ENCODE measurements at places on chromosomes 16 and 17.

GRCh38 chr16:76081967-76082366, 195.2 kb upstream of the CNTNAP4 start:
- no peak for DNase-seq

- DNase-seq = no peak
Measured at GRCh38 chr16:46916980-46917379, 32.8 kb downstream of the GPT2 start.

DNA sequence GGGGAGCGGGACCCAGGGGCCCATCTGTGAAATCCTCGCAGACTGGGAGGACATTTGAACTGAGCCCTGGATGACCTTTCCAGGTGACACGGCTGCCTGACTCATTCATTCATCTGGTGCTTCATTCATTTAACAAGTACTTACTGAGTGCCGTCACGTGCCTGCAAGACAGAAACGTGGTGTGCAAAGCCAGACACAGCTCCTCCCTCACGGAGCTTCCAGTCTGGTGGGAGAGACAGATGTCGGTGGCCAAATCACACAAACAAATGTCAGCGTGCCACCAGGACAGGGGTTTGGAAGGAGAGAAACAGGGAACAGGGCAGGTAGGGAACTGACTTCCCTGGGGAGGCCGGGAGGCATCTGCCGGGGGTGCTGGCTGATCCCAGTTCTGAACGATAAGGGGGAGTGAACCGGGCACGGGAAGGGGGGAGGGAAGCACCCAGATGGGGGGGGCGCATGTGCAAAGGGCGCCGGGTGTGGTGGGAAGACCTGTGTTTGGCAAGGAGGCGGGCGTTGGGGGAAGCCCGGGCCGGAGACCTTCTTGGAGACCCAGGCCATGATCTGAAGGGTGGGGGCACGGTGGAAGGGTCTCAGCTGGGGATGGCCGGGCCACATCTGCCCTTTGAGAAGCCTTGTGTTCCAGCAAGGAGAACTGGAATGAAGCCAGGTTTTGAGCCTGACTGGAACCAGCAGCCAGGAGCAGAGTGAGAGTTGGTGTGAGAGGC, 93.6 kb upstream of the CIBAR2 start:
- DNase-seq = no peak

- DNase-seq = no peak
Measured at GRCh38 chr16:88747588-88748301, 37.3 kb downstream of the PIEZO1 start.

- DNase-seq = no peak
Measured at GRCh38 chr17:6109536-6109935, 39.4 kb downstream of the WSCD1 start.

DNA sequence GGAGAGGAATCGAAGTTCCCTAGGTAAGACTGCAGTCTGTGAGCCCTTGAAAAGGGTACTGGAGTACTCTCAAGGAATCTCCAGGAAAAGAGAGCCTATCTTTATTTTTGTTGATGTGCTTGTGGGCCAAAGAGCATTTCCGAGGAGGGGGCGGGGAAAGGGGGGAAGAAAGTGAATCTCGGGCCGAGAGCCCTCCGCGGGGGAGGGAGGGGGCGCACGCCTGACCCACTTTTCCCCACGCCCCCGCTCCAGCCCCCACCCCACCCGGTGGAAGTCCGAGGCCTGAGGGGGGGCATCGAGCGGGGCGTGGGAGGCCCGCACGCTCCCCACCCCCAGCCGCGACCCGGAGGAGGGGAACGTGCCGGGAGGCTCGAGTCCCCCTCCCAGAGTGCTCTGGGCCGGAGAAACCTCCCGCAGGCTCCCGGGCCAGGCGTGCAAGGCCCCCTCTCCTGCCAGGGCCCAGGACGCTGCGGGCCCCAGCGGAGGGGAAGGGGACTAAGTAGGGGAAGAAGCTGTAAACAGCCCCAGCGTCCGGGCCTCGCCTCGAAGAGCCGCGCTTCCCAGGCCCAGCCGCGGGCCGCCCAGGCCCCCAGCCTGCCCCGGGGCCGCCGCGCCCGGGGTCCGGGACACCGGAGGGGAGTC, 444 bp downstream of the HELZ start:
- DNase-seq = no peak

DNA sequence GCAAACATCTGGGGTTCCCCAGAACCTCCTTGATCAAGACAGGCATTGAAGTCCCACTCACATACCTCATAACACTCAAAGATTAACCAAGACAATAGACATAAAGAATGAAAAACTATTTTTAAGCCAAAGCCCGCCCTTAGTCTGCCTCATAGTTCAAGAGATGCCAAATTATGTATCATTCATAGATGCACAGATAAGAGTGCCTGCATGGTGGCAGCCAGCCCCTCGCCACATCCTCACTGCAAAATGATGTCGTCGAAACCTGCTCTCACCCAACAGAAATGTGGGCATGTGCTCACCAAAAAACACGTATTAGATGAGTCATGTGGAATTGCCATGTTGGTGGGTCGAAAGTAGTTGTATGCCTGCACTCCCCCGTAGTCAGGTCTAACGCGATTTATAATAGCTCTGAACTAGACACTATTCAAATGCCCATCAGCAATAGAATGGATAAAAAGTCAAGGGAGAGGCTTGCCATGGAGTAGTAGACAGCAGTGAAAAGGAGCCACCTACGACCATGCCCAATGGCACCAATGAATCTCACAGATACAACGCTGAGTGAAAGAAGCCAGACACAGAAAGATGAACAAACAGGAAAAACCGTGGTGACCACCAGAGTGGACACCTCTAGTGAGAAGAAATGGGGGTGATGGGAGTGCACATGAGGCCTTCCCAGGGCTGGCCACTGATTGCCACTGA, 64.8 kb downstream of the C16orf95 start:
- DNase-seq = peak; percentile 12

GRCh38 chr17:16288860-16289571, 64.3 kb downstream of the CENPV start:
- DNase-seq = no peak

- no peak for DNase-seq
Measured at GRCh38 chr17:76136276-76137000, 4.6 kb downstream of the FOXJ1 start.

All from suprapubic skin (tissue), 4 donors.